Dorsolateral prefrontal cortex (tissue), 122 donors: ENCODE measurements at places on chromosomes 1 and 21. TPM values are rescaled to one million over a fixed set of nuclear protein-coding genes. Genes with fewer than 3 reads are reported as not detected.

- peak; percentile 52 for DNase-seq
These were observed at the start of gene ARHGAP29 for GRCh38 chr1:94237291-94238226. Gene ARHGAP29 (minus strand): TSS chr1:94237584. CDS start chr1:94231611, 5,973 bp downstream.

DNA sequence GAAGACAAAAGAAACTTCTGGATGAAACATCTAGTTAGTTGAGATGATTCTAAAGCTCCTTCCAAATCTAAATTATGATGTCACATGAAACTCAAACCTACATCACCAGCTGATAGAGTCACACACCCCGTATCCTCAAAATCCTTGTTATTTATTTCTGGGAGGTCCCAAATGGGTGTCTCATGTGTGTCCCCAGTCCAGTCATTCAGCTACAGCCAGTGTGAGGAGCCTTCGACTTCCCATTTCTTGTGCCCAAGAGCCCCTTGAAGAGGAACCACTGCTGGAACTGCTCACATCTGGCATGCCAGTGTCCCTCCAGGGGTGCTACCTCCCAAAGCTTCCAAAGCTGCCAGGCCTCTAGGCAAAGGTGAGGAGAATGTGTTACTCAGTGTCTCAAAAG is 32.5 kb upstream of the KCNA3 start:
- no peak for DNase-seq

DNA sequence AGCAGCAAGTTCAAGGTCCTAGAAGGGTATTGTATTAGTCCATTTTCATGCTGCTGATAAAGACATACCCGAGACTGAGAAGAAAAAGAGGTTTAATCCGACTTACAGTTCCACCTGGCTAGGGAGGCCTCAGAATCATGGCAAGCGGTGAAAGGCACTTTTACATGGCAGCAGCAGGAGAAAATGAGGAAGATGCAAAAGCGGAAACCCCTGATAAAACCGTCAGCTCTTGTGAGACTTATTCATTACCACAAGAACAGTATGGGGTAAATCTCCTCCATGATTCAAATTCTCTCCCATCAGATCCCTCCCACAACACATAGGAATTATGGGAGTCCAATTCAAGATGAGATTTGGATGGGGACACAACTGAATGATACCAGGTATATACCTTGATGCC is 409.5 kb downstream of the NTNG1 start:
- DNase-seq, result no peak

GRCh38 chr1:32884726-32885125 is 1.6 kb upstream of the HPCA start:
- no peak for DNase-seq

DNA sequence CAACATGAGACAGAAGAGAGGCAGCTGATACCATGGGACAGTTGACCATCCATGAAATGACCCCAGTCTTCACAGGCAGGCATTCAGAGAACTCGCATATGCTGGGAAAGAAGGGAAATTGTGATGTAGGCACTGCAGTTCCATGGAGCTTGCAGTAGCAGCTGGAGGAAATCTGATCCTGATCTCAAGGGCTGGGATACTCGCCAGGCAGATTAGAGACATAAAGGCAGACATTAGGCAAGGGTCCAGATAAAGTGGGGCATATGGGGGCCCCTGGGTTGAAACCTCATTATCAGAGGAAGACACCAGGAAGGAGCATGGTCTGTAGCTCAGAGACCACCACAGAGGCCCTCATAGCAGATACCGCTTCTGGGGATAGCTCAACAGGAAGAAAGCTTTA is 48.7 kb upstream of the TNR start:
- no peak for DNase-seq

DNA sequence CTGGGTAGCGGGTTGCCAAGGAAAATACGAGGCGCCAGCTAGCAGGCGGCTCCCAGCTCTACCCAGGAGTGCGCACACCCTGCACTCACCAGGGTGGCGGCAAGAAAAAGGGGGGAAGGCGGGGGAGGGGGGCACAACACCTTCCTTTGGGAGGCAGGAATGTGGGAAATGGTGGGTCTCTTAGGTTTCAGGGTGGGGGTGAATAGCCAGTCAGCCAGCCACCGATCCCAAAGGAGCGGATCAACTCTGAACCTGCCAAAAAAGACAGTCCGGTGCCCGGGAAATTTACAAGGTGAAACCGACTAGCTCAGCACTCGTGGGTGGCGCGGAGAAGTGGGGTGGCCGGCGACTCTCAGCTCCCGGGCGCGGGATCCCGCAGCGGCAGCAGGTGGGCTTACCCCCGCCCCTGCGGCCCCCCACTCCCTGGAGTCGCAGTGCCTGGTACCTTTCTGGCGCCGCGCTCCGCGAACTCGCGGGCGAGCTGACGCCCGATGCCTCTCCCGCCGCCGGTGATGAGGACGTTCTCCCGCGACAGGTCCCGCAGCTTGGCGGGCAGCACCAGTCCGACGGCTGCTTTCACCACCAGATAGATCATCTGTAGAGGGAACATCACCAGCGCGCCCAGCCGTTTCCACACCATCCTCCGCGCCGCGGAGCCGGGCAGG is 1.2 kb downstream of the DHRS3 start:
- DNase-seq, result no peak

GRCh38 chr1:157774412-157774811 is 2.5 kb downstream of the FCRL2 start:
- DNase-seq, result no peak

DNA sequence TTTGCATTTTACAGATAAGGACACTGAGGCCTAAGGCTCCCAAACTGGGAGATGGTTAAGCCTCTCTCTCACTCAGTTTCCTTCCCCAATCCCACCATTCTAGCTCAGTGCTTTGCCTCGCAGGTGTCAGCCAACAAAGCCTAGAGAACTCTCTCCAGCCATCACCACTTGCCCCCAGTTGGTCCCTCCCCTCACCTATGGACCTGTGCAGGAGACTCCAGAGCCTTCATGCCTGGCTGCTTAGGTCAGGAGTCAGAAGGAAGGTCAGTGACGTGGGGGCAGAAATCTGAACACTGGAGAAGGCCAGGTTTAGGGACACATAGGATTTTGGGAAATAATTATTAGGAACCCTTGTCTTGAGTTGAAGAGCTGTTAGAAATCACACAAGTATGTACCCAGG is 295.3 kb downstream of the PTPRU start:
- DNase-seq, result no peak

GRCh38 chr1:15410223-15410883 is 665 bp downstream of the EFHD2 start:
- DNase-seq, result no peak

DNA sequence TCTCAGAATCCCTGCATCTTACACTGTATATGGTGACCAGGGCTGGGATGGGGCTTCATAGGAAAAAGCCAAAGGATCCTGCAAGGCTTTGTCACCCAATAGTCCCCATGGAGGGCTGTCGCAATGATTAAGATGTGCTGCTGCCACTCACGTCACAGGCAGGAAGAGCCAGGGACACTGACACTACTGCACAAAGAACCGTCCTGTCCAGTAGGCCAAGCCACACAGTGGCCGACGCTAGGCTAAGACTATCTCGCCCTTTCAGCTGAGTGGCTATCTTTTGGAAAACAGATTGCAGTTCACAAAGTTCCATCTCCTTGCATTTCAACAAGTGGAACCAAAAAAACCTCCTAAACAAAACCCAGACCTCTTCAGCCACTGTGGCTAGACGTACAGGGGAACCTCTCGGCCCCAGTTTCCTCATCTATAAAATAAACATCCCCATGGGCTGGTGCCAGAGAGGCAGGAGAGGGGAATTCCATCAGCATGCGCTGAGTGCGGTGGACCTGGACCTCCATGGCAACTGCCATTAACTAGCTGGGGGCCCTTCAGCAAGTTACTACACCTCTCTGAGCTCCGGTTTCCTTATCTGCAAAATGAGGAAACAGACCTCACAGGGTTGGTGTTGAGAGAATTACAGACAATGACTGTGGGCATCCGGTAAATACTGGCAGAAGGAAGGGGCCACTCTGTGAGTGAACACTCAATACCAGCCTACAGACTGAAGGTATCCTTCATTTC is 8.7 kb downstream of the CAPZB start:
- no peak for DNase-seq

Gene GFI1
- not detected for total RNA-seq

Gene SYTL1
- total RNA-seq, result 2.9 TPM

Gene GPR52
- 6.7 TPM for total RNA-seq

Gene ADAM30
- not detected for total RNA-seq

Gene RPE65
- total RNA-seq, result 0.92 TPM

Gene COL8A2
- 2.1 TPM for total RNA-seq
